ENCODE measurements at places on chromosomes 3 and 15.

GRCh38 chr3:23157331-23157730 is 45.8 kb upstream of the UBE2E2 start:
- no peak overlapping the region for H3K4me3 ChIP-seq
- no peaks in the 10 kb centered on the region for H3K36me3 ChIP-seq
- no peak for DNase-seq
- H3K27ac ChIP-seq: no peak overlapping the region
- H3K4me1 ChIP-seq: no peaks in the 10 kb centered on the region

GRCh38 chr15:69017978-69018377 is 3.5 kb downstream of the NOX5 start:
- DNase-seq: no peak
- H3K27ac ChIP-seq: no peak overlapping the region
- no peak overlapping the region for H3K4me3 ChIP-seq
- H3K36me3 ChIP-seq: no peaks in the 10 kb centered on the region

DNA sequence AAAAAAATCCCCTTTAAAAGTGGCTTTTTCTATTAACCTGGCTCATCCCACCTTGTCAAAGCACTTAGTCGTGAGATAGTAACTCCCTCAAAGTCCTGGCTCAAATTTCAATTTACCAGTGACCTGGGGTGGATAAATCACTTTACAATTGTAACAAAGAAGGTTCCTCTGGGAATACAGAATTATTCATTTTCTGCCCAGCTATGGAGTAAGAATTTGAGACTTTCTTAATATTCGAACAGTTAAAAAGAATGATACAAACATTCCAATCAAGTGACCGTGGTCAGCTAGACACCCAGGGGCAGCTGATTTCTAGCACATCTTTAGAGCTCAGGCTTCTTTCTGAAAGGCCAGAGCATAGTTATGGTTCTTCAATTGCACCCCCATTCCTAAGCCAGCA is 291.0 kb upstream of the TGFBR2 start:
- H3K4me3 ChIP-seq: no peak overlapping the region
- no peak for DNase-seq
- no peaks in the 10 kb centered on the region for H3K36me3 ChIP-seq

DNA sequence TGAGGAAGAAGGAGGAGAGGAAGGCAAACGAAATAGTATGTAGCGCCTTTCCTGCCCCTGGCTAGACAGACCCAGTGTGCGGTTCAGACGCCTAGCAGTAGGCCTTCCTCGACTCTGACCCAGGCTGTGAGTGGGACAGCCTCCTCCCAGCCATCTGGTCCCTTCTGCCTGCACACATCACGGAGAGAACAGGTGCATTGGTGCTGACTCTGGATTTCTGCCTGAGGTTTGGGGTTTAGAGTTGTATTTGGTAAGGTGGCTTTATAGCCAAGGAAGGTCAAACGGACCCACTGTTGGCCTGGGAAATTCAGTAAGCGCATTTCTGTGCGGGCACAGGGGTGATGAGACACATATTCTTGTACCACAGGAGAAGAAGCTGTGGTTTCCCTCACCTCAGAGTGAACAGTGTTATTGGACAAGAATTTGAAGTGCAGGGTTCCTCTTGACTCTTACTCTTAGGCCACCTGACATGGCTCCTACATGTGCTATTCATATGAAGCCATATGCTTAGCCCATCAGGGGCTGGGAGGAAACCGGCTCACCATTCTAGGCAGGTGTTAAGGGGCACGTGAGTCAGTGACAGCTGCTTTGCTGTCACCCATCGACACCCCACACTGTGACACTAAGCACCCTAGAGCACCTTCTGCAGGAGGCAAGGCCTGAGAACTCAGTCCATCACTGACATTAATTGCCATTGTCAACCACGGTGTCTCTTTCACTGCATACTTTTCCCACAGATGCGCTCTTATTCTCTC is 143.3 kb downstream of the CHDH start:
- H3K4me1 ChIP-seq: no peaks in the 10 kb centered on the region
- no peak overlapping the region for H3K27ac ChIP-seq
- no peaks in the 10 kb centered on the region for H3K36me3 ChIP-seq

DNA sequence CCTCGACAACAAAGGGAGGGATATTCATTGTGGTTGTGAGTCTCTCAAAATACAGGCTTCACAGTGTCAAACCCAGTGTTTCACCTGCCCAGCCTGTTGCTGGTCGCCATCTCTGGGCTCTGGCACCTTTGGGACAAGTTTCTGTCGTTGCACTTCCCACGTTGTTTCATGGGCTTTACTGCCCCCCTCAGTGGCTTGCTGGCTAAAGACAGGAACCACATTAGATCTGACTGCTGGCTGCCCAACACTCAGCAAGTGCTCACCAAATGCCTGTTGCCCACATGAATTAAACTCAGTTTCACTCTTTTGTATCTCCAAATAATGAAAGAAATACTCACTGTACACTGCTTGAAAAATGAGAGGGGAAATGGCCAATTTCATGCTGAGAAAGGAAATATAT is 27.6 kb downstream of the FOXL2 start:
- H3K27me3 ChIP-seq: no peaks in the 10 kb centered on the region
- no peak for DNase-seq
- no peaks in the 10 kb centered on the region for H3K36me3 ChIP-seq
- H3K4me3 ChIP-seq: no peak overlapping the region
- peaks cover 2% of the 10 kb centered on the region for H3K4me1 ChIP-seq

- no peaks in the 10 kb centered on the region for H3K36me3 ChIP-seq
- H3K27ac ChIP-seq: no peak overlapping the region
- DNase-seq: no peak
- H3K4me3 ChIP-seq: no peak overlapping the region
Measured at GRCh38 chr3:171369156-171369555, 91.0 kb downstream of the TNIK start.

DNA sequence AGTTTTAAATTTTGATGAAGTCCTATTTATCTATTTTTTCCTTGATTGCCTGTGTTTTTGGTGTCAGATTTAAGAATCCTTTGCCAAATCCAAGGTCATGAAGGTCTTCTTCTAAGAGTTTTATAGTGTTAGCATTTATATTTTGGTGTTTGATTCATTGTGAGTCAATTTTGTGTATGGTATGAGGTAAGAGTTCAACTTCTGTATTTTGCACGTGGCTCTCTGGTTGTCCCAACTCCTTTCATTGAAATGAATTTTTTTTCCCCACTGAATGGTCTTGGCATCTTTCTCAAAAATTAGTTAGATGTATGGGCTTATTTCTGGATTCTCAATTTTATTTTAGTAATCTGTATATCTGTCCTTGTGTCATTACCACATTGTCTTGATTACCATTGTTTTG is 57.1 kb upstream of the STRIT1 start:
- H3K4me1 ChIP-seq: no peaks in the 10 kb centered on the region
- H3K4me3 ChIP-seq: no peak overlapping the region
- DNase-seq: no peak
- H3K27ac ChIP-seq: no peak overlapping the region
- H3K27me3 ChIP-seq: no peaks in the 10 kb centered on the region

- no peak for DNase-seq
- H3K4me1 ChIP-seq: no peaks in the 10 kb centered on the region
- H3K36me3 ChIP-seq: no peaks in the 10 kb centered on the region
- no peak overlapping the region for H3K4me3 ChIP-seq
- H3K27ac ChIP-seq: no peak overlapping the region
Measured at GRCh38 chr3:167361306-167361705, 18.8 kb downstream of the ZBBX start.

GRCh38 chr3:133893683-133894352 is 1.9 kb downstream of the RAB6B start:
- no peaks in the 10 kb centered on the region for H3K36me3 ChIP-seq
- no peaks in the 10 kb centered on the region for H3K27me3 ChIP-seq
- H3K4me3 ChIP-seq: no peak overlapping the region
- no peak overlapping the region for H3K27ac ChIP-seq
- H3K4me1 ChIP-seq: peaks cover 6% of the 10 kb centered on the region

All from ascending aorta (tissue), 2 donors.